ENCODE measurements at places on chromosomes 12 and 14.

DNA sequence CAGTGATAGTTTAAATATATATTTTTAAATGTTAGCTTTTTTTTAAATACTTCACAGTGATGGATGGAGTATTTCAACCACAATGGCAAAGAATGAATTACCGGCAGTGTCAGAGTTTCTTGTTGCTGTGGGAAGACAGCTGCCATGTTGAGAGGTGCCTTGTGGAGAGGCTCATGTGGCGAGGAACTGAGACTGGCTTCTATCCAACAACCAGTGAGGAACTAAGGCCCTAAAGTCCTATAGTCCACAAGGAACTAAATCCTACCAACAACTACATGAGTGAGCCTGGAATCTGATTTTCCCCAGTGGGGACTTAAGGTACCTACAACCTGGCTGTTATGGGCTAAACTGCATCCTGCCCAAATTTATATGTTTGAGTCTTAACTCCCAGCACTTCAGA, 220.2 kb upstream of the PLEKHG7 start:
- ATAC-seq, result no peak

DNA sequence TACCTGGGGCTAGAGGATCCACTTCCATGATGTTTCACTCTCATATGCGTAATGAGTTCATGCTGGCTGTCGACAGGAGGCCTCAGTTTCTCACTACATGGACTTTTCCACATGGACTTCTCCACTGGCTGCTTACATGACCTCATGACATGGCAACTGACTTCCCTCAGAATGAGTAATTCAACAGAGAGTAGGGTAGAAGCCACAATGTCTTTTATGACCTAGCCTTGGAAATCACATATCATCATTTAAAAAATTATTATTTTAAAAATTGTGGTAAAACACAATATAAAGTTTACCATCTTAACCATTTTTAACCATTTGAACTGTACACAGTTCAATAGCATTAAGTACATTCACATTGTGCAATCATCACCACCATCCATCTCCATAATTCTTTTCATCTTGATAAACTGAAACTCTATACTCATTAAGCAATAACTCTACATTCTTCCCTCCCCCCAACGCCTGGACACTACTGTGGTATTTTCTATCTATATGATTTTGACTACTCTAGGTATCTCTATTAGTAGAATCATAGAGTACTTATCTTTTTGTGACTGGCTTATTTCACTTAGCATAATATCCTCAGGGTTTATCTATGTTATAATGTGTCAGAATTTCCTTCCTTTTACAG, 144.5 kb downstream of the TGFB3 start:
- peak; percentile 59 for ATAC-seq

DNA sequence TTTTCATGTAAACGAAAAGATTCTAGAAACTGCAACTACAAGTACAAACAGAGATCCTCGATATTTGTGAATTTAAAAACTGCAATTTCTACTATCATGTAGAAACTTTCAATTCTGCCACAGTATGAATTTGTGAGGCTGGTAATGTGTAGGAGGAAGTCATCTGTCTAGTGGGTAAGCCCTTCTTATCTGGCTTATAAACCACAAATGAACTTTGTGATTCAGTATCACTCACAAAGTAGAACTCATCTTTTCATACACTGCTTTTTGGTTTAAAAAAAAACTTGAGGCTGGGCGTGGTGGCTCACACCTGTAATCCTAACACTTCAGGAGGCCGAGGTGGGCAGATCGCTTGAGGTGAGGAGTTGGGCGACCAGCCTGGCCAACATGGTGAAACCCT, 20.7 kb downstream of the GTF2A1 start:
- peak; percentile 94 for ATAC-seq

- ATAC-seq, result no peak
These were observed 8.9 kb downstream of the SETD3 start for GRCh38 chr14:99471731-99472130.

- no peak for ATAC-seq
These were observed 76.4 kb upstream of the FICD start for GRCh38 chr12:108438667-108439066.

- no peak for ATAC-seq
These were observed 23.5 kb downstream of the NAA30 start for GRCh38 chr14:57413849-57414248.

DNA sequence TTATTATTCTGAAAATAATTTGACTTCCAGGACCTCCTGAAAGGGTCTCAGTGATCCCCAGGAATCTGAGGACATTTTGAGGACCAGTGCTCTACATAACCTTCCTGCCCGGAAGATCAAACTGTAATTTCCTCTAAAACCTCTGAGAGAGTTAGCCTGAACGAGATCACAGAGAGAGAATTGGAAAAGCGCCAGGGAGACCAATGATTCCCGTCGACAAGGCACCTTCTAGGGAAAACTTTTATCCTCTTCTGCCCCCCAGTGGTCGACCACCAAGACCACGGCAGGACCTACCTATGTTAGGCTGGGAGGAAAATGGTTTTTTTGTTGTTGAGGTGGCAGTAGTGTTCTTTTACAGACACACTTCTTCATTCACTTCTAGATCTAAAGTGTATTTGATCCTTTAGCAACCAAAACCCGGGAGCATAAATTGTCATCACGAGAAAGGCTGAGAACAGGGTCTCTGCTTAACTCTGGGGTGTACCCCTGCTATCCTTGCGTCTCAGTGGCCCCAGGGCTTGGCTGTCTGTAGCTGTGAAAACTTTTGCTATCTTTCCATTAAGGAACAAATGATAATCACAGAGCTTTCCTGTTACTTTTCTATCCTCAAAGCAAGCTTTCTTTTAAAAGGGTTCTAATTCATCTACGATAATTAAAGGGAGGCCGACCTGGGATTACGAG, 62.9 kb upstream of the NID2 start:
- ATAC-seq, result peak; percentile 32

GRCh38 chr12:49868449-49868848, 25.5 kb upstream of the BCDIN3D start:
- no peak for ATAC-seq

- no peak for ATAC-seq
These were observed 3.2 kb downstream of the CRIP2 start for GRCh38 chr14:105477660-105478397.

GRCh38 chr12:52907092-52907810, 2.4 kb upstream of the KRT8 start:
- ATAC-seq, result no peak

GRCh38 chr12:89863493-89863938, 154.9 kb upstream of the ATP2B1 start:
- peak; percentile 76 for ATAC-seq

DNA sequence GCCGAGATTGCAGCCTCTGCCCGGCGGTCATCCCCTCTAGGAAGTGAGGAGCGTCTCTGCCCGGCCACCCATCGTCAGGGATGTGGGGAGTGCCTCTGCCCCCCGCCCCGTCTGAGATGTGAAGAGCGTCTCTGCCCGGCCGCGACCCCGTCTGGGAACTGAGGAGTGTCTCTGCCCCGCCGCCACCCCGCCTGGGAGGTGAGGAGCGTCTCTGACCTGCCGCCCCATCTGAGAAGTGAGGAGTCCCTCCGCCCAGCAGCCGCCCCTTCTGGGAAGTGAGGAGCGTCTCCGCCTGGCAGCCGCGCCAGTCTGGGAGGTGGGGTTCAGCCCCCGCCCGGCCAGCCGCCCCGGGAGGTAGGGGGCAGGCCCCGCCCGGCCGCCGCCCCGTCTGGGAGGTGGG, 544.0 kb downstream of the CCER1 start:
- ATAC-seq, result no peak

DNA sequence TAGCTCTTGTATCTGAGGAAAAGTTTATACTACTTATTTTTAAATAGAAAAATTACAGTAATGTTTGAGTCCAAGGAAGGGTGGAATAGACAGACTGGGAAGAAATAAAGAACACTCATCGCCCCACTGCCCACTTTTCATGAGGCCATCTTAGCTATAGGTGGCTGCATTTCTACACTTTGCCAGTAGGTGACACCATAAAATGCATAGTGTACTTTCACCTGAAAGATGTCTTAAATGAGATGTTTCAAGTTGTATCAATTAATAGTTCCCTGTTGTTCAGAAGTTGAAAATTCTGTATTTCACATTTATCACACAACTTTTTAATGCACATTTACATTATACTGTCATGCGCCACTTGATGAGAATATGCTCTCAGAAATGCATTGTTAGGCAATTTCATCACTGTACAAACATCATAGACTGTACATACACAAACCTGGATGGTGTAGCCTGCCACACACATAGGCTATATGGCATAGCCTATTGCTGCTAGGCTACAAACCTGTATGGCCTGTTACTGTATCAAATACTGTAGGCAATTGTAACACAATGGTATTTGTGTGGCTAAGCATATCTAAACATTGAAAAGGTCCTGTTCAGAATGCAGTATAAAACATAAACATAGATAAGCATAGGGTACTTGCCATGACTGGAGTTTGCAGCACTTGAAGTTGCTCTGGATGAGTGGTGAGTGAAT, 27.6 kb downstream of the PMCH start:
- peak; percentile 45 for ATAC-seq

GRCh38 chr14:80629606-80630005, 311.9 kb downstream of the CEP128 start:
- no peak for ATAC-seq
